Uterus (tissue), 4 donors: ENCODE measurements at places on chromosomes 3 and 15. TPM values are rescaled to one million over a fixed set of nuclear protein-coding genes. Genes with fewer than 3 reads are reported as not detected.
A peak's percentile ranks its signal among the peaks of the same experiment; 100 is the strongest.

DNA sequence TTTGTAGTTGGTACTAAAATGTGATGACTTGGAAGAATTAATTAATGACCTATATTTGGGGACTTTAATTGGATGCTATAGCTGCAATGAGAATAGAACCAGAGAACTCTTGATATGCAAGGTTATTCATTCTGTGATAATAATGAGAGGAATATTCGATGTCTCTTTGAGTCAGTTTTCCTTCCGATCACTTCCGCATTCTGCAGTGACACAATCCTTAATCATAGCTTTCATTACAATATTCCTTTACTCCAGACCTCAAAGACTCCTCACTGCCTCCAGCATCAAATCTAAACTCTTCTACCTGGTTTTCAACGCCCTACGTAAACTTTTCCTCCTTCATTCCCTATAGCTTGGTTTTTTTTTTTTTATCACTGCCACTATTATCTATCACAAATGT is 21.6 kb downstream of the B3GNT5 start:
- no peak overlapping the region for H3K4me3 ChIP-seq
- H3K27ac ChIP-seq, result no peak overlapping the region
- no peaks in the 10 kb centered on the region for H3K4me1 ChIP-seq
- H3K27me3 ChIP-seq, result no peaks in the 10 kb centered on the region
- DNase-seq, result no peak

- H3K4me3 ChIP-seq, result peak overlapping the region; percentile 57
- H3K27ac ChIP-seq, result peak overlapping the region; percentile 87
- DNase-seq, result no peak
- H3K4me1 ChIP-seq, result no peaks in the 10 kb centered on the region
- no peaks in the 10 kb centered on the region for H3K36me3 ChIP-seq
These were observed 58.5 kb upstream of the FAM174B start for GRCh38 chr15:92714077-92714476.

DNA sequence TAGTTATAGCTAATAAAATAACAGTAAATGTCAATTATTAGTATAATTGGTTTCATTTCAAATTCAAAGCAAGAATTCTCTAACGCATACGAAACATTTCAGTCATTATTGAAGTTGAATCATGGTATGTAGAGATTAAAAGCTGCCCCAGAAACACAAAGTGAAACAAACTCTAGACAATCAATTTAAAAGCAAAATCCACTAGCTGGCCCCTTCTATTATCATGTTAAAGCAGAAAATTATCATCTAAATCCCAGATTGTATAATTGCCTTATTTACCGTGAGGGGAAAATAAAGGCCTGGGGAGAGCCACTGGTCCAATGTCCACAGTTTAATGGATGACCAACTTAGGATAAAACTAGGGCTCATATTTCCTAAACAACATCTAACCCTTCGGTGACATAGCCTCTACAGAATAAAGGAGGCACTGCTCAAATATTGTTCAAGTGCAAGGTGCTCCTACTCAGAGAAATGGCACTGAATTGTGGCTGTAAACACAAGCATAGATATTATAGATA is 110.9 kb upstream of the THRB start:
- H3K27ac ChIP-seq, result no peak overlapping the region
- H3K36me3 ChIP-seq, result no peaks in the 10 kb centered on the region
- no peaks in the 10 kb centered on the region for H3K4me1 ChIP-seq
- no peak overlapping the region for H3K4me3 ChIP-seq

- H3K36me3 ChIP-seq, result no peaks in the 10 kb centered on the region
- H3K27ac ChIP-seq, result no peak overlapping the region
- DNase-seq, result no peak
- H3K27me3 ChIP-seq, result no peaks in the 10 kb centered on the region
- no peak overlapping the region for H3K4me3 ChIP-seq
These were observed 202.3 kb upstream of the PROK2 start for GRCh38 chr3:71987089-71987735.

DNA sequence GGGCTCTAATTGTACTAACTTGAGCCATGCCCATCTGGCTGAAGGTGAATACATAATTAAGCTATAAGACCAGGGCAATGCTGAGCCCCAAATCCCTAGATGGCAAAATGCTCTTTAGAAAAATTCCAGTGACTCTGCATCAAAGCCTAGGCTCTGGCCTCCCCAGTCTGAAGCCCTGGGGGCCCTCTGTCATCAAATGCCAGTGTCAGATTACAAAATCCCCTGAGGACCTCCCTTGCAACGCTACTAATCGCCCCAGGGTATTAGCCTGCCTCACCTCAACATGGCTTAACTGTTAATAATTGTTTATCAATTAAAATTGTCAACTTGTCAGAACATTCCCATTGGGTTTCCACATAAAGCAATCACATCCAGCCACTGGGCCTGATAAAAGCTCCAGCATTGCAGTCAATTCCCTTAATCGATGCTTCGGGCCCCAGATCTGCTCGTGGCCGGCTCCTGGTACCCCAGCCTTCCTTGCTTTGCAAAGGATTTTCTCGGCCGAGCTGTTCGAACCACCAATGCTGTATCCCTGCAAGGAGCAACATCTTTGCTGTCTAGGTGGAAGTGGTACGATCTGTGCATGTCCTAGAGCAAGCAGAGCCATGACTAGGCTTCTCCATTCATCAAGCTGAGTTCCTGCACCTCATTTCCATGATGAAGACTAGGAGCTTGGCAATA is 151.7 kb downstream of the MEGF11 start:
- H3K4me1 ChIP-seq, result no peaks in the 10 kb centered on the region
- H3K36me3 ChIP-seq, result no peaks in the 10 kb centered on the region
- no peak overlapping the region for H3K4me3 ChIP-seq
- H3K27ac ChIP-seq, result no peak overlapping the region
- no peak for DNase-seq

DNA sequence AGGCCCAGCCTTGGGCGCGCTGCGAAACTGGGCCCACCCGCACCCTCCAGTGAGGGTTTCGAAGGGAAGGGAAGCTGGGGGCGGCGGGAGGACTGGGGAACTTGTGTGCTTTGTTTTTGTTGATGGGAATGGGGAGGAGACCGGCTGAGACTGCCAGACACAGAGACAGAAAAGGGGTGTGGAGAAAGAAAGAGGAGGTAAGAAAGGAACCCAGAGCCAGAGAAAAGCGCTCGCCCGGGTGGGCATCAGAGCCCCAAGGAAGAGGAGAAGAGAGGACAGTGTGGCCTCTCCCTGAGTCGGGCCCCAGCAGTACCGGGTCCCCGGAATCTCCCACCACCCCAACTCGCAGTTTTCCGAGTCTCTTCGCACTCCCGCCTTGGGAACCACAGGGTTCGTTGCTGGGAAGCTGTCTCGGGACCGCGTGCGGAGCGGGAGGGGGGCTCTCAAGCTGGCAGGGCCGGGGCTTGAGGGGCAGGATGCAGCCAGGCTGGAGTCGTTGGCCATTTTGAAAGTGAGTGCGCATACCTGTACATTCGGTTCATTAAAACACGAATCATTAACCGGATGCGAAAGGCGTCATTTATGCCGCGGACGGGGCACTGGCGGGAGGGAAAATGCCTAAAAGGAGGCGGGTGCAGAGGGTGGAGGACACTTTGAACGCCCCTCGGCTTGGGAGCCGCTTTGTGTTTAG is 3.1 kb downstream of the SKOR1 start:
- H3K4me3 ChIP-seq, result no peak overlapping the region
- no peak overlapping the region for H3K27ac ChIP-seq
- H3K4me1 ChIP-seq, result peaks cover 32% of the 10 kb centered on the region
- no peak for DNase-seq

- H3K27ac ChIP-seq, result no peak overlapping the region
- H3K27me3 ChIP-seq, result no peaks in the 10 kb centered on the region
- H3K4me3 ChIP-seq, result no peak overlapping the region
- DNase-seq, result no peak
- H3K36me3 ChIP-seq, result no peaks in the 10 kb centered on the region
These were observed 12.3 kb upstream of the ULK4 start for GRCh38 chr3:41974223-41974622.

DNA sequence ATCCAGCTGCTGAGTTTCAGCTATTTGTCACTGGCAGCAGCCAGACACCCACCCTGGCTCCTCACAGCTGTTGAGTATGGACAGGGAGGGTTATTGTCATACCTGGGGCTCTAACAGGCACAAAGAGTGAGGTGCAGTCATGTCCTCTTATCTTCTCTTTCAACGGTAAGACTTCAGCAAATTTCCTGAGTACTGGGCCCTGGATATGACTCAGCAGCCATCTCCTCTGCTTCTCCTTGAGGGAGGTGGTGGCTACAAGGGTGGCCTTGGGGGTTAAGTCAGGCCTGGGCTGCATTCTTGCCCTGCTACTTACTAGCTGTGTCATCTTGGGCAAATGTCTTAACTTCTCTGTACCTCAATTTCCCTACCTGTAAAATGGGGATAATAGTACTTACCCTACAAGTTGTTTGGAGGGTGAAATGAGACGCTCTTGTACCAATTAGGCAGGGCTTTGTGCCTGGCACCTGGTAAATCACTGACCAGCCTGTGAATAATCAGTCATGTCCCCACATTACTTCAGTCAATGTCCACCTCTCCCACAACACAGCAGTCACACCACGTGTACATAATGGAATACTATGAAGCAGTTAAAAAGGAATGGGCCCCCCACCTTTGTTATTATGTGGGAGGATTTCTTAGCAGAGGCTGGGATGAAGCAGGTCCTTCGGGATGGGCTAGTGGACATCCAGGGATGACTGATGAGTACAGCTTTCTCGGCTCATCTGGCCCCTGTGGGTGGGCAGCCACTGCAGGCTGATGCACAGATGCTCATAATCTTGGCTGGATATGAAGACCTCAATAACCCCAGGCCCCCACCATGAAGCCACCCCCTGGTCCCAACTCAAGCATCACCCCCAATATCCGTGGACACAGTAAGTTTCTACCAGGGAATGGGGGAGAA is 528.8 kb downstream of the SHQ1 start:
- no peak overlapping the region for H3K4me3 ChIP-seq
- no peaks in the 10 kb centered on the region for H3K4me1 ChIP-seq
- H3K36me3 ChIP-seq, result no peaks in the 10 kb centered on the region
- no peaks in the 10 kb centered on the region for H3K27me3 ChIP-seq
- H3K27ac ChIP-seq, result no peak overlapping the region

DNA sequence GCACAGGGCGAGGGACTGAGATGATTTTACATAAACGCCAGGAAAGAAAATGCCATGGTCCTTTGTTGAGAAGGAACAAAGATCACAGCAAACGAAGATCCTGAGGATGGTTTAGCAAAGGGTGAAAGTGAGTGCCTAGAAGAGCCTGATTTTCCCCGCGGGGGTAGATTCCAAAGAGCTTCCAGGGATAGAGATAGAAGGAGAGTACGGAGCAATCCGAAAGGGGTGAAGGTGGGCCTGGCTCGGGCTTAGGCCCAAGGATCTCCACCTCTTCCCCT is 977 bp downstream of the CDC25A start:
- DNase-seq, result no peak
- H3K4me3 ChIP-seq, result peak overlapping the region; percentile 61
- no peaks in the 10 kb centered on the region for H3K27me3 ChIP-seq
- H3K36me3 ChIP-seq, result no peaks in the 10 kb centered on the region

DNA sequence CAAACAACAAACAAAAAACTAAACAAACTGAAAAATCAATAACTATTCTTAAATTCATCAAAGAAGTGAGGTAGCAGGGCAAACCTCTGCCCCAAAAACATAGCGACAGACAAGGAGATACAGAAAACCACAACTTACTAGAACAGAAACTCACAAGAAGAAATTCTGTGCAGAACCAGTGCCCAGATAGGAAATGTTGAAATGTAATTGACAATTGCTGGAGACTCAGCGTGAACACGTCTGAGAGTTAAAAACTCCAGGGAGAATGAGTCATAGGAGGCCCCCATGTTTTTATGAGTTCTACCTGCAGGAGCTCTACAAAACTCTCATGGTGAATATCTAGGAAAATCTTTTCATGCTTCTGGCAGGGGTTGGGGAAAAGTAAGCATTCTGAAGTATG is 95.5 kb upstream of the SETMAR start:
- no peaks in the 10 kb centered on the region for H3K36me3 ChIP-seq
- no peaks in the 10 kb centered on the region for H3K27me3 ChIP-seq
- no peak for DNase-seq
- H3K4me3 ChIP-seq, result no peak overlapping the region

DNA sequence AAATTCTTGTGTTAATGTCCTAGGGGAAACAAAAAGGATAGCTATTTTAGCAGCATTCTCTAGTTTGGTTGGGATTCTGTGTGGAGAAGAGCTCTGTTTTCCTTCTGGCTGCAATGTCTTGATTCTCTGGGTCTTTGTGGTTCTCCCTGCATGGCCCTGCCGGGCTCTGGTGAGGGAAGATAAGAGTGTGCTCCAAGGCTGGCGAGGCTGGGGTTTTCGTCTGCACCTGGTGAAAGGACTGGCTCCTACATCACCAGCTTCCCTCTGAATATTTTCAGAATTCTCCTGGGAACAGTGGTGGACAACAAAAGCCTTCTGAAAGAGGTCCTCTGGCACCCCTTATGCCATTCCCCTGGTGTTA is 38.1 kb upstream of the SFMBT1 start:
- H3K4me1 ChIP-seq, result no peaks in the 10 kb centered on the region
- H3K27ac ChIP-seq, result no peak overlapping the region
- H3K4me3 ChIP-seq, result no peak overlapping the region
- no peaks in the 10 kb centered on the region for H3K27me3 ChIP-seq
- no peak for DNase-seq

DNA sequence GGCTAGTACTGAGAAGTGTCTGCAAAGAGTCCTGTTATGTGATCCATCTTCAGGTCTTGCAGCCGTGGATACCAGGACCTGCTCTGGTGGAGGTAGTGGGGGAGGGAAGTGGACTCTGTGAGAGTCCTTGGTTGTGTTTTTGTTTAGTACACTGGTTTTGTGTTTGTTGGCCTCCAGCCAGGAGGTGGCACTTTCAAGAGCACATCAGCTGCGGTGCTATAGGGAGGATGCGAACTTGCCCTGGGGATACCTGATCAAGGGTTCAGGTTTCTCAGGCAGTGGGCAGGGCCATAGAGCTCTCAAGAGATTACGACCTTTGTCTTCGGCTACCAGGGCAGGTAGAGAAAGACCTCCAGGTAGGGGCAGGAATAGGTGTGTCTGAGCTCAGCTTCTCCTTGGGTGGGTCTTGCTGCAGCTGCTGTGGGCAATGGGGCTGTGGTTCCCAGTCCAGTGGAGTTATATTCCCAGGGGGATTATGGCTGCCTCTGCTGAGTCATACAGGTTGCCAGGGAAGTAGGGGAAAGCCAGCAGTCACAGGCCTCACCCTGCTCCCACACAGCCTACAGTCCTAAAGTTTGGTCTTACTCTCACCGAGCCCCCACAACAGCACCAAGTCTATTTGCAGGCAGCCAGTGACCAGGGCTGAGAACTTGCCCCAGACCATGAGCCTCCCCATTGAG is 132.8 kb upstream of the NPHP3 start:
- DNase-seq, result no peak
- H3K27me3 ChIP-seq, result no peaks in the 10 kb centered on the region
- no peak overlapping the region for H3K4me3 ChIP-seq
- H3K36me3 ChIP-seq, result no peaks in the 10 kb centered on the region

- no peak overlapping the region for H3K27ac ChIP-seq
- H3K36me3 ChIP-seq, result no peaks in the 10 kb centered on the region
- DNase-seq, result no peak
These were observed 324.8 kb upstream of the ONECUT1 start for GRCh38 chr15:53114960-53115359.

GRCh38 chr3:31515486-31516284 is 17.0 kb upstream of the STT3B start:
- no peaks in the 10 kb centered on the region for H3K36me3 ChIP-seq
- DNase-seq, result no peak
- no peaks in the 10 kb centered on the region for H3K27me3 ChIP-seq
- H3K4me3 ChIP-seq, result no peak overlapping the region
- no peak overlapping the region for H3K27ac ChIP-seq

The CCR8 gene
- total RNA-seq, result not detected

The CRABP1 gene
- total RNA-seq, result not detected

The PLSCR5 gene
- not detected for total RNA-seq

The PRICKLE2 gene
- total RNA-seq, result 87.3 TPM

The TF gene
- not detected for total RNA-seq

The JAGN1 gene
- 39.5 TPM for total RNA-seq

The MED12L gene
- 12.7 TPM for total RNA-seq

The PTPRG gene
- 43.5 TPM for total RNA-seq
